ENCODE measurements at places on chromosomes 3 and 15. TPM values are rescaled to one million over a fixed set of nuclear protein-coding genes. Genes with fewer than 3 reads are reported as not detected.
A peak's percentile ranks its signal among the peaks of the same experiment; 100 is the strongest.

Gene PAQR9
- 5.6 TPM for total RNA-seq

Gene RASGRP1
- 4.0 TPM for total RNA-seq

Gene CDCP1
- 0.99 TPM for total RNA-seq

Gene ARHGAP31
- total RNA-seq = 27.9 TPM

Gene DPPA2
- total RNA-seq = not detected

Gene FMN1
- 4.5 TPM for total RNA-seq

Gene ADCY5
- 29.5 TPM for total RNA-seq

GRCh38 chr15:81023483-81024264, 23.0 kb downstream of the TLNRD1 start:
- H3K27me3 ChIP-seq = no peaks in the 10 kb centered on the region
- H3K36me3 ChIP-seq = no peaks in the 10 kb centered on the region
- H3K4me1 ChIP-seq = peaks cover 10% of the 10 kb centered on the region
- H3K27ac ChIP-seq = peak overlapping the region; percentile 58

DNA sequence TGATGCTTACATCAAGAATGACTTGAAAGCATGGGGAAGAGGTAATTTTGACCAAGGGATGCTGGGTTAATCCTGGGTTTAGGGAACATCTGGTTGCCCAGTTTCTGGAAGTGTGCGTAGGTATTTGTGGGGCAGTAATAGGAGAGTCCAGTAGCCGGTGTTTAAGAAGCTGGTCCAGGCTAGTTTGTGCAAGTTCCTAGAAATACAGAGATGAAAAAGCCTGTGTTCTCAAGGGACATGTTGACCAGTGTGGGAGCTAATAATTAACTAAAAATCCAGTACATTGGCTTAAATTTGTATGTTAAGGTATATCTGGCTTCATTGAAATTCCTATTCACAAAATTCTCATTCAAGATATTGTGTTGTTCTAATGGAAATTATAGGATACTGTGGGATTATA, 51.2 kb downstream of the UBE2E2 start:
- H3K4me1 ChIP-seq = peaks cover 2% of the 10 kb centered on the region
- no peak for DNase-seq
- H3K36me3 ChIP-seq = no peaks in the 10 kb centered on the region
- no peak overlapping the region for H3K4me3 ChIP-seq
- no peak overlapping the region for H3K27ac ChIP-seq

DNA sequence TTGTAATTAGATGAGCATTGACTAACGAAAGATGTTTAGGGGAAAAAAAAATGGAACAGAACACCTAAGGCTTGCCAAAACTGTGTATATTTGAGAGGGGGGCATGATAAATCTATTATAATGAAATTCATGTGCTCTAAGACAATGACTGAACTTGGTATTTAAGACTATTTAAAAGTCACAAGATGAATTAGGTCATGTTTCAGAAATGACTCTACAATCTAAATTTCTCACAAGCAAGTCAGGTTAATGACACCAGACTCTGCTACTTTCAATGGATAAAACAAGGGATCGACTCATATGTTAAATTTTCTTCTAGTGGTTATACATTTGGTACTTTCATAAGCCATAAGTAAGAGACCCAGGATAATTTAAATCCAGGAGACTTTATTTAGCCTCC, 78.4 kb downstream of the DUT start:
- H3K4me3 ChIP-seq = no peak overlapping the region
- no peak for DNase-seq
- no peaks in the 10 kb centered on the region for H3K4me1 ChIP-seq

- no peaks in the 10 kb centered on the region for H3K4me1 ChIP-seq
- no peak for DNase-seq
- H3K27ac ChIP-seq = no peak overlapping the region
- H3K27me3 ChIP-seq = no peaks in the 10 kb centered on the region
Measured at GRCh38 chr3:191944835-191945234, 483.9 kb downstream of the PYDC2 start.

DNA sequence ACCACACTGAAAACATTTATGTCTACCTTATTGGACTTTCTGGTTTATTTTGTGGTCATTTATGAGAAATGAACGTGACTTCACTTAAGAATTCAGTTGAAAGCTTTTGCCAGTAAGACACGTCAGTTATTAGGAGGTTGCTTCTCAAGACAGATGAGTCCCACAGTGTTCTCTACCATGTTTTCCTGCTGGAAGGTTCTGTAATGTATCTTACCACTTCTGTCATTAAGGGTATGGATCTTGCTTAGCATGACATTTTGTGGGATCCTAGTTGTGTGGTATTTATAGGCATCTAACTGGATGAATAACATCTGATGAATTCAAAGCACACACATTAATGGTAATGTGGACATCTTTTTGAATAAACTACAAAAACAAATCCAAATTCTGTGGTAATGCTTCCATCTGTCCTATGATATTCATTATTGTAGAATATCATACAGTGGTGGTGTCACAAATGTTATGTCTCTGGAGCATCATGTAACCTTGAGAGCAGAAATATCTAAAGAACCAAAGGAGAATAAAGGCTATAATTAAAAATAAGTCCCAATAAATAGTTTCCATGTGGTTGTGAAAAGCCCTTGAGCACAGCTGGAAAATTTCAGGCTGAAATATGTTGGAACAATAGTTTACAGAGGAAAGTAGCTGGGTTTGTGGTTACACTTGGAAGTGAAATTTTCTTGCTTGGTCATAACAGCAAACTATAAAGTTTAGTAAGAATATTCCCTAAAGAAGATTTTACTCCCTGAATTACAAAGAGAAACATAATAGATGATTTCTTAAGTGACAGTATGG, 61.5 kb downstream of the C3orf38 start:
- H3K4me3 ChIP-seq = no peak overlapping the region
- no peak for DNase-seq
- no peaks in the 10 kb centered on the region for H3K27me3 ChIP-seq
- H3K27ac ChIP-seq = no peak overlapping the region
- no peaks in the 10 kb centered on the region for H3K4me1 ChIP-seq
- no peaks in the 10 kb centered on the region for H3K36me3 ChIP-seq

GRCh38 chr3:72601060-72601459, 247.2 kb downstream of the SHQ1 start:
- no peak for DNase-seq
- H3K36me3 ChIP-seq = no peaks in the 10 kb centered on the region
- H3K27me3 ChIP-seq = peaks cover 5% of the 10 kb centered on the region
- no peak overlapping the region for H3K27ac ChIP-seq

DNA sequence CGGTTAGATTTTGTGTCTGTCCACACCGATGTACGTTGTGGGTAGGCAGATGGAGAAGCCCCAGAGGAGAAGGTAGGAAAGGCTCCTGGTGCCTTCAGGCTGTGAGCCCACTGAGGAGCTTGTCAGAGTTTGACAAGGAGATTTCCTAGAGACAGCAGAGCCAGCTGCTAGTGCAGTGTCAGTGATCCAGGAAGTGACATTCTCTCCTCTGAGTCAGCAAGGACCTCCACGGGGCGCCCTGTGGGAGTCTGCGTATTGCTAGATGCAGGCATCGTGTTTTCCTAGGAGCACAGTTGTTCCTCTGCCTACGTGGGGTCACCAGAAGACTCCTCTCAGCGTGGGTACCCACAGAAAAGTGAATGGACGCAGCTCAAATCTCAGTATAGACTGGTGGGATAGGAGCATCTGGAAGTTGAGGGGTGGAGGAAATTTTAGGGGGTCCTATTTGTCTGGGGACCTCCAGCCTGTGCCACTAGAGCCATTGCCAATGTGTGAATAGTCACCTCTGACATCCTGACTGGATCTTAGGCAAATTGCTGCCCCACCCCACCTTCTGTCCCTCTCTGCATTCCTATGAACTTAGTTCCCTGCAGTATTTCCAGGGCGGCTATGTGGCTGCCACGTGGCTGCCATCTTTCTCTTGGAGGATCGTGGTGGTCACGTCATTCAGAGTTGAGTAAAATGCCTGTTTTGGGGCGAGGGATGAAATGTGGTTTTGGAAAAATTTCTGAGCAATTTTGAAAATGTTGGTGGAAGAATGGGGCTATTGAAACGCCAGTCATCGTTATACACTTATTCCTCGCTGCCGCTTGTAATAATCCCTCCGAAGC, 84.8 kb upstream of the KLHL25 start:
- no peaks in the 10 kb centered on the region for H3K27me3 ChIP-seq
- no peak overlapping the region for H3K27ac ChIP-seq
- no peaks in the 10 kb centered on the region for H3K4me1 ChIP-seq
- no peak overlapping the region for H3K4me3 ChIP-seq

GRCh38 chr15:38688761-38689160, 124.1 kb upstream of the RASGRP1 start:
- no peak for DNase-seq
- no peak overlapping the region for H3K27ac ChIP-seq
- no peaks in the 10 kb centered on the region for H3K27me3 ChIP-seq
- H3K4me3 ChIP-seq = no peak overlapping the region
- no peaks in the 10 kb centered on the region for H3K4me1 ChIP-seq

- H3K27ac ChIP-seq = no peak overlapping the region
- no peaks in the 10 kb centered on the region for H3K27me3 ChIP-seq
- H3K36me3 ChIP-seq = no peaks in the 10 kb centered on the region
- no peaks in the 10 kb centered on the region for H3K4me1 ChIP-seq
Measured at GRCh38 chr3:27356976-27357375, 12.2 kb downstream of the NEK10 start.

DNA sequence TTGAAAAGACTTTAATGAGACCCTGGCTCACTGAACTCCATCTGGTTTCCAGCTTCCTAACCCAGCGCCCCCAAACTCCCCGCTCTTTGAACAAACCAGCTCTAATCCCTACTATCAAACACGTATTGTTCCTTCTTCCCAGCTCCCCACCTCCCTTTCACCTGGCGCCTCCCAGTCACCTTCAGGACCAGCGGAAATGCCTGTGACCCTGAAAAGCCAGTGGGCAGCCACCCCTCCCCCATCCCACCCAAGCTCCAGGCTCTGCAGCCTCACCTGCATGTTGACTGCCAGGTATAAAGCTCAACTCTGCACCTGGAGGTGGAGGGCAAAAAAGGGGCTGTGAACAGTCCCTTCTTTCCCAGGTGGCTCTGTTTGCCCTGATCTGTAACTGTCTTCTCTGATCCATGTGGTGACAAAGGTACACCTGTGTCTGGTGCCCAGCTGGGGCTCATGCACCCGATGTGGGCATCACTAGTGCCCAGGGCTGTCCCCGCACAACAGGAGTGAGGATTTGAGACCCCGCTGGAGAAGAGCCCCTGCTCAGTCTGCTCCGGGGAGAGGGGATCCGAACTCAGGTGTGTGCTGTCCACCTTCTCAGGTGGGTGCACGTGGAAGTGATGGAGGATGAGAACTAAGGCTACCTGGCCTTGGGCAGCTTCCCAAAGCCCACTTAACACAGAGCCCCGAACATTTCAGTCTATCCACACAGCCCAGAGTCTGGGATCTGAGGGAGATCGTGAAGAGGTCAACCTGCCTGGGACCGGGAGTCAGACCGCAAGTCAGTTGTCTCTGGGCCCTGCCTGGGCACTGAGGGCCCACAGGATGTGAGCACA, 128.9 kb downstream of the NSMCE3 start:
- peaks cover 4% of the 10 kb centered on the region for H3K27me3 ChIP-seq
- no peak for DNase-seq
- no peak overlapping the region for H3K27ac ChIP-seq

GRCh38 chr15:34765741-34766140, 10.9 kb upstream of the GJD2 start:
- DNase-seq = no peak
- no peak overlapping the region for H3K27ac ChIP-seq
- no peaks in the 10 kb centered on the region for H3K36me3 ChIP-seq
- H3K4me1 ChIP-seq = no peaks in the 10 kb centered on the region

DNA sequence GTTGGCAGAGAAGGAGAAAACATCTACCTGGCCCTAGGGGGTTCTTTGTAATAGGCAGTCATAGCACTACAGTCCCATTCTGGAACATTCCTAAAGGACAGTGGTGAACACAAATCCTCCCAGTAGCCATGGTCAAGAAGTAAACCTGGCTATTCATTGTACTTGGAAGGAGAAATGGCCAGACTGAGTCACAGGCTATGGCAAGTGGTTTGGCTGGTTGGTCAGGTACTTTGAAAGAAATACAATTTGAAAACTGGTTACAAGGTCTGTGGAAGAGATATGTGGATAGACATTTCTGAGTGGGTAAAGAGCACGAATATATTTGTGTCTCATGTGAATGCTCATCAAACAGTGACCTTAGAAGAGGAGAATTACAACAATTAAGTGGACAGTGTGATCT, 33.0 kb upstream of the FAN1 start:
- no peaks in the 10 kb centered on the region for H3K36me3 ChIP-seq
- DNase-seq = no peak
- H3K4me1 ChIP-seq = no peaks in the 10 kb centered on the region

DNA sequence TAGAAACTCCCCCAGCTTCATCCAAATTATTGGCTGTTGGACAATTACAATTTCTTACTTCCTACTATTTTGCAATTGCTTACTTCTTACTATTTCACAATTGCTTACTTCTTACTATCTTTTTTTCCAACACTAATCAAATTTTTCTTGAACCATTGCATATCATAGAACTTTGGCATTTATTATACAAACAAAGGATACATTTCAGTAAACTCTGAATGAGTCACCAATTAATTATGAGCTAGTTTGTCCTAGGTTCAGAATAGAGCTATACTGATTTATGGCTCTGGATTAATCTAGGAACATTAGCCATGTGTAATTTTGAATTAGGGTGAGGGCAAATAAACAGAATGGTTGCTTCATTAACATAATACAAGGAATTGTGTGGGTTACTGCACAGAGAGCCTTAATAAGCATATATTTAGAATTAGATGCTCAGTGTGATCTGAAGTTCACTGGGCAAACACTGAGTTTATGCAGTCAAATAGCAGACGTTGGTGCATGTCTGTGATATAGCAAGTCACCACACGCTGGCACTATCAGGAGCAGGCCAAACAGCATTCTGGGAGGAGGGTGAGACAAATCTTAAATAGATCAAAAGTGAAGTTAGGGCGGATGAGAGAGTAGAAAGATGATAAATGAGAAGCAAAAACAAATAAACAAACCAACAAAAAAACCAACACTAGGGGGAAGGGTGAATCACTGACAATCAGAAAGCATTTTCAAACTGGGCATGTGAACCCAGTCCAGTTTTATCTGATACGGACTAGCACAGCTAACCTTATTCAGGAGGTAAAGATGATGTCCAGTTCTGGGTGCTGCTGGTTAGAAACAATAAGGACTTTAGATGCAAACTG, 21.5 kb downstream of the GABRR3 start:
- H3K4me1 ChIP-seq = no peaks in the 10 kb centered on the region
- H3K4me3 ChIP-seq = no peak overlapping the region
- H3K36me3 ChIP-seq = no peaks in the 10 kb centered on the region

DNA sequence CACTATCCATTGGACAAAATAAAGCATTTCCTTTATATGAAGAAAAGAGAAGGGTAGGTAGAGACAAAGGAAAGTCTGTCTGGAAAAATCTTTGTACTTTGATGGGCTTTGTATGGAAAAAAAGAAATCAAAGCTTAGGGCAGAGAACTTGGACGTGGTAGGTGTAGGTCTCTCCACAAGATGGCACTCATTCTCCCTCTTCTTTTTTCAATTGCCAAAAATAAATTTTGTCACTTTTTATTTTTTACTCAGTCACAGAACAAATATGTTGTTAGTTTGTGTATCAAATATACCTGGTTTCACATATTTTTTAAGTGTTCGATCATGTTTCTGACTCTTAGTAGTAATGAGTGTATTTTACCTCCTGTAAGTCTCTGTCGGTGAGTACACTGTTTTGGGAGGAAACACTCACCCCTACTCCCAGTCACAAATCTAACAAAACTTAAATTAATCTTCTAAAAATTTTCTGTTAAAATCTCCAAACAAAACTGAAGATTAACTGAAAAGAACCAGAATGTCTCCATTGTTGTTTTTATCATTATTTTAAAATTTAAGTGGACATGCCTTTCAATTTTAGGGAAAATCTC, 415.8 kb upstream of the GOLIM4 start:
- H3K27me3 ChIP-seq = no peaks in the 10 kb centered on the region
- DNase-seq = no peak
- no peaks in the 10 kb centered on the region for H3K4me1 ChIP-seq
- H3K36me3 ChIP-seq = no peaks in the 10 kb centered on the region
- H3K4me3 ChIP-seq = no peak overlapping the region
